Esophagus squamous epithelium (tissue), 5 donors: ENCODE measurements at places on chromosomes 2 and 18.

- no peak for DNase-seq
These were observed 58.9 kb downstream of the FAM168B start for GRCh38 chr2:131034122-131035051.

DNA sequence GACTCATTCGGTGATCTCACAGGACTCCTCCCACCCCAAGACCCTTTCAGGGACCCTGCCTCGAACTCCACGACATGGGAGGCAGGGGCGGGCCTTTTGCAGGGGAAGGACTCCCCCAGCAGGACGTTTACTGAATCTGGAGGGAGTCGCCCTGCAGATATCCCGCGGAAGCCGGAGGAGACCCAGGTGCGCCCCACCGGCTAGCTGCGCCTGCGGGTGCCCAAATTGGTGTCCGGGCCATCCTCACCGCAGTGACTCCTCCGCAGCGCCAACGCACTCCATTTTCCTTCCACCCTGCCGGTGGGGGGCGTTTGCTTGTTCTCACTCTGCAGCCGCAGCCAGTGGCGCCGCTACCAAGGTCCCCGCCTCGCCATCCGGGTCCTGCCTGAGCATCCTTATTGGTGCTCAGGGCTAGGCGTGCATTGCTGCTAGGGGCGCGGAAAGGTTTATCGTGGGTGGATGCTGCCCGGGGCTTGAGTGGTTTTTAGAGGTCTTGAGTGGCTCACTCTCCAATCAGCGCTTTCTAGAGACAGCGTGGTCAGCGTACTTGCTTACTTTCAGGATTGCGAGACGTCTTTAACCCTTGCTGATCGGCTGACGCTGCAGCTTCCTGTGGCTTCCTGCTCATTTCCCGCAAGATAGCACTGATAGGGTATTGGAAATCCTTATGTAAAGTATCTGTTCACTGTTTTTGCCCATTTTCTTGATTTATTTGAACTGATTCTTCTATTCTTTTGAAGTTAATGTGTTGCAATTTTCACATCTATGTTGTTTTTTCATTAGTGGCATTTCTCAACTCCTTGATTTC is 81.4 kb downstream of the BIN1 start:
- no peak for DNase-seq

DNA sequence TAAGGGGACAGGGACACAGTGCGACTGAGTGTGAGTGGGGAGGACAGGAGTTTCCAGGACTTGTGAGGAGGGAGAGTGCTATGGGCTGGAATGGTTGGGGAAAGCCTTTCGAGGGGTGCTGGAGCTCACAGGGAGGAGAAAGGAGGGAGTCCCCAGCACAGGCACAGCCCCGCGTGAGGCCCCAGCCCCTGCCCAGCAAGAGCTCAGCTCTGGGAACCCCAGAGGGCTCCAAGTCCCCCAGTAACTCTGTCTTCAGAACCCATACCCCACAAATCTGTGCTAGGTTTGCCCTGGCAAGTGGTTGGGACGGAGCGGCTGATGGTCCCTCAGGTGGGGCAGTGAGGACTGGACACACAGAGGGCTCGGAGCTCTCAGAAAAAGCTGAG is 75.4 kb downstream of the SFXN5 start:
- no peak for DNase-seq

GRCh38 chr2:143355870-143356269 is 226.7 kb downstream of the ARHGAP15 start:
- DNase-seq: no peak

DNA sequence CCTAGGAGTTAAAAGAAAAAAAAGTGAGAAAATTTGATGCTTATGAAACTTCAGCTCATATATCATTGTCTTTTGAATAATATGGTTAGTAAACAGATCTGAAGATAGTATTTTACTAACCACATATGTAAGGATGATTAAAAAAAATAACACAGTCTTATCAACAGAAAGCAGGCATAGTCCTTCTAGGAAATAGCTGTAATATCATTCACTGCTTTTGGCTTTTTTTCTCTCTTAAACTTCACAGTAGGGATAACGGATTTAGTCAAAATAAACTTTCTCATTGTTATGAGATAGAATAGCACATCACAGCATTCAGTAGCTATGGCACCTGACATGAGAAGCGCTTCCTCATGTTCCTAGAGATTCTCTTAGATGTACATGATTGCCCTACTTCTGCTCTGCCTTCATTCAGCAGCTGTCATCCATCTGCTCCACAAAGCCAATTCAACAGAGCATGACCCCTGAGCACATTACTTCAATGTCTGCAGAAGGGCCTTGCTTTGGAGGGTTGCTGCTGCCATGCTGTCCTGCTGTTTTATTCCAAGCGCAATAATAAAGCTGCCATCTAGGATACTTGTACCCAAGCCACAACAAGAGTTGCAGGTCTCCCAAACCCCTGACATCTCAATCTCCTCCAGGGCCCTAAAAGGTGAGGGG is 67.0 kb downstream of the TTC21B start:
- DNase-seq: no peak

DNA sequence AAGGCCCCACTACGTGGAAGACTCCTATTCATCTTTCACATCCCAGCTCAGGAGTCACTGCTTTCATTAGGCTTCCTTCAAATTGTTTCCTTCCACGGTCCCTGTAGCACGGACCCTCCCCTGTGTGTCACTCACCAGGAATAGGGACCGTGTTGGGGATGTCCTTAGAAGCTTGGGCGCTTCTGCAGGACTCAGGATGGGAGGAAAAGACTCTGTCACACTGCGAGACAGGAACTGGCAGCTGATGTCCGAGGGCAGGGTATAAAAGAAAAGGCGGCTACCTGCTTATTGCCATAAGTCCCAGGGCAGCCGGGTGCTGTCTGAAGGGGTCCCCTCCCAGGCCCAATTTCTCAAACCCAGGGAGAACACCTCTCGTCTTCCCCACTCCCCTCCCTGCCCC is 79.1 kb downstream of the BCL2L11 start:
- DNase-seq: no peak

DNA sequence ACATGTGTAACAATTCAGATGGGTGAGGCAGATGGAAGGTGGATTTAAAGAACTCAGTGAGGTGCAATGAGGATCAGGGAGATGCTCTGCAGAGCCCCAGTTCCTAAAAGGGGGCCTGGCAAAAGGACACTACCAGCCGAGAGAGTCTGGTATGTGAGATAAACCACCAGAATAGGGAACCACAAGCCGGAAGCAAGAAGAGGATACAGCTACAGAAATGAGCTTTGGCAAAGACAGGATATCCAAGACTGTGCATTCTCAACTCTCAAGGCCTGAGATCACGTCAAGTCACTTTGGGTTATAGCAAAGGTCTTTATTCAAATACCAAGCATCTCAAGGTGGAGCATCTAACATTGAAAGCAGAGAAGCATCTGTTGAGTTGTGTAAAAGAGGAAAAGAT is 293.5 kb downstream of the ARHGAP15 start:
- DNase-seq: no peak

GRCh38 chr2:28958689-28959088 is 22.4 kb upstream of the TOGARAM2 start:
- no peak for DNase-seq

DNA sequence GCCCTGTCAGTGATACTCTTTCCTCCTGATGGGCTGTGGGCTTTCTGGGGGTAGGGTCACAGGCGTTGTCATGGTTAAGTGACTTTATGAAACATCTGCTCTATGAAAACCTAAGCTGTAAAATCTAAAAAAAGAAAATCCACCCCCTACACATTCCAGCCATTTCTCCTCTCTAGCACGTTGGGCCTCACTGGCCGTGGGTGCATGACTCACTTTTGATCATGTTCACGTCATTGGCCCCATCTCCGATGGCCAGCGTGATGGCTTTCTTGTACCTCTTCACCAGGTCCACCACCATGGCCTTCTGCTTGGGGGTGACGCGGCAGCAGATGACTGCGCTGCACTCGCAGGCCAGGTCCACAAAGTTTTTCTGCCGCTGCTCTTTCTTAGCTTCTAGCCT is 39.3 kb upstream of the NARS1 start:
- DNase-seq: no peak

DNA sequence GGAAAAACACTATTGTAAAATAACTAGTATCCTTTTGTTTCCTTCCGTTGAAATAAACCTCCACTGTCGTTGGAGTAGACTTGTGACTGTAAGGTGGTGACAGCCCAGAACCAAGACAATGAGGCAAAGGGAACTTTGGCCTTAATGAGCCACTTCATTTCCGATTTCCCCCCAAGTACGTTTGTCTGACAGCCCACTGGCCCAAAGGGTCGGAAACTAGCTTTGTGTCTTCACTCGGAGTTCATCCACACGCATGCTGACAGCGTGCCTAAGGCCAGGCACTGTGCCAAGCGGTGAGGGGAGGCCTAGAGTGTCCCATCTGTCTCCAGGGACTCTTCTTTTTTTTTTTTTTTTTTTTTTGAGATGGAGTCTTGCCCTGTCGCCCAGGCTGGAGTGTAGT is 21.0 kb downstream of the HJURP start:
- DNase-seq: no peak

DNA sequence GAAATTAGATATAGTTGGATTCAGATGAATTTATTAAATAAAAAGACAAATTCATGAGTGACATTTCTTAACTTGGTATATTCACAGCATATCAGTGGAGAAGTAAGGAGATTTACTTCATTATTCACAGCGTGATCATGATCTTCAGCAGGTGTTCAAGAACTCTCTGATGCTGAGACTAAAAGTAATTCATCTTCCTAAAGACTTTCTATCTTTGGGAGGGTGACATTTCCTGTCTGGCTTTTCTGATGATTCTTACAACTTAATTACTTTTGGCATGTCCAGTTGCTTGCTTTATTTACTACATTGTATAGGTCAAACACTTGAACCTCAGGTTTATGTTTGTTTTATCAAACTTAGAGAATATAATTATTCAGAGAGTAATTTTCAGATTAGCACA is 224.6 kb downstream of the PLCL1 start:
- DNase-seq: no peak

GRCh38 chr2:29246383-29247300 is 131.4 kb downstream of the CLIP4 start:
- DNase-seq: no peak

GRCh38 chr2:25480561-25480960 is 138.8 kb upstream of the DNMT3A start:
- no peak for DNase-seq

DNA sequence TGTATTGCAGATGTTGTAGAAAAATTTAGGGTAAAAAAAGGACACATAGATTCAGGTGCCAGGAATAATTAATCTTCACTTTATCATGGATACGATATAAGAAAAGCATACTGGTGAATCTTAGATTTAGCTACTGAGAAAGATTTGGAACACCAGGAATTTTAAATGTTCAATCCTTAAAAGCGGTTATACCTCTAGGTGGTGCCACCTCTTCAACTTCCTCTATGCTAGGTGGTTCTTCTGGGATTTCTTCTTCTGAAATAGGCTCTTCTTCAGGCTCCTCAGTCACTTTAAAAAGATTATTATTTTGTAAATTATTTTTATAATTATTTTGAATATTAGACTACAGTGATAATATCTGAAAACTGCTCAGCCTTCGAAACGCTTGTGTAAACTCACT is 133.1 kb downstream of the TTN start:
- no peak for DNase-seq

- DNase-seq: no peak
These were observed 322.8 kb downstream of the STK39 start for GRCh38 chr2:167924556-167924955.

DNA sequence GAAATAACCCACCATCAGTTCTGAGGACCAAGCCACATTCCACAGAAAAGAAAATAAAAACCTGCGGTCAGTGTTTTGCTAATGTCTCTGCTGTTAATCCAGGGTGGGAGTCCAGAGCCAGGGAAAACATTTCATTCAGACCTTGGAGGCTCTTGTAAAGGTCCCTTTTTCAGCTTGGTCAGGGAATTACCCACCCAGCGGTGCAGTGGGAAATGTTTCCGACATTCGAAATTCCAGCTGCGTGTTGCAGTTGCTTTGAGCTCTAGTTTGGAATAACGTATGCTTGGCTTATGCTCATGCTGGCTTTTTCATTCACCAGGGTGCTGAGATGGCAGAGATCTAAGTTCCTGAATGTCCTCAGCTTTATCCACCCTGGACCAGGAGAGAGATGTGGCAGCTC is 219.1 kb downstream of the TRIB2 start:
- DNase-seq: no peak

- no peak for DNase-seq
These were observed 18.1 kb downstream of the VIL1 start for GRCh38 chr2:218436992-218437391.

DNA sequence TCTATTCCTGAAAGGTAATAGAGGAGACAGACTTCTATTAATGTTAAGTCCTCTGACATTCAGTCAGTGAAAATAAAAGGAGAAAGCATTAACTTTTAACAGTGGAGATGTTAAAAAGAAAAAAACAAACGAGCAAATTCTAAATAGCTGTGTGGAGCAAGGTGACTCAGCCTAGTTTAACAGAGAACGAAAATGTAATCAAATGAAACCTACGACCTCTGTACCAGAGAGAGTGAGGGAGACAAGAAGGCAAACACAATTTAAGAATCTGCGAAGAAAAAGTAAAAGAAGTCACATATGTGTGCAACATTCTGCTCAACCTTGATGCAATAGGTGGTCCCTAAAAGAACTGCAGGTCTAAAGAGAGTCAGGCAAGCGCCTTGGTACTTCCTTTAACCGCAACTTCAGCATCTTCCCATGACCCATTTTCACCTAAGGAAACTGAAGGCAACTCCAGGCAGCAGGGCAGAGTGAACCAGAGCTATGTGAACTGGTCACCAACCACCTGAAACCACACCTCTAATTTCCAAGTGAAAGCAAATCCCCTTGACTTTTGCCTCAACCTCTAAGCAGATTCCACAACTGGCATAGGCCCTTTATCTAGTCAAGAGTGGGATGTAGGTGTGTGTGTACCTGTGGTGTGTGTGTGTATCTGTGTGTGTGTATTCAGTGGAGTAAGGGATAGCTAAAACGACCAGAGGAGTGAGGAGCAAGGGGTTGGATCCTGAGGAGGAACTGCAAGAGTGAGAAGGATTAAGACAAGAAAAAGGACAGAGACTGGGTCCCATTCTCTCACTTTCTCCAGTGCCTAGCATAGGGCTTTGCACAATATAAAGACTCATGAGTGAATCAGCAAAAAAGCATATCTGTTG is 43.0 kb downstream of the FIGN start:
- DNase-seq: no peak

DNA sequence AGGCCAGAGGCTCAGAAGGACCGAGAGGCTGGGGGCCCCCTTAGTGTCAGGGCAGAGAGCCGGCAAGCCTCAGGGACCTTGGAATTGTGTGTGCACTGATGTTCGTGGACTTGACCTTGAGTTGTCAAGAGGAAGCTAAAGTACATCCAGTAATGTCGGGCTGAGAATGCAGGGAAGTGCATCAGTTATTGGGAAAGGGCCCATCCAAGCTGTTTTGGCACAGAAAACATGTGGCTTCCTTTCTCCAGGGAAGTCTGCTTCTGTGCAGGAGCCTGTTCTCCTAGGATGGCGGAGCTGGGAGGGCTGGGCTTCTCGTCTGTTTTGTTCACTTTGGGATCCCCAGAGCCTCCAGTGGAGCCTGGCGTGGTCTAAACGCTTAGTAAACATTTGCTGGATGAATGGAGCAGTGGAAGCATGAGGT is 23.7 kb downstream of the ATOH8 start:
- no peak for DNase-seq

GRCh38 chr2:202763916-202764315 is 107.7 kb downstream of the ICA1L start:
- no peak for DNase-seq

- no peak for DNase-seq
These were observed 86.6 kb downstream of the COL5A2 start for GRCh38 chr2:189092936-189093335.
